GM13977 (cell line): ENCODE measurements at places on chromosomes 16 and 17.

DNA sequence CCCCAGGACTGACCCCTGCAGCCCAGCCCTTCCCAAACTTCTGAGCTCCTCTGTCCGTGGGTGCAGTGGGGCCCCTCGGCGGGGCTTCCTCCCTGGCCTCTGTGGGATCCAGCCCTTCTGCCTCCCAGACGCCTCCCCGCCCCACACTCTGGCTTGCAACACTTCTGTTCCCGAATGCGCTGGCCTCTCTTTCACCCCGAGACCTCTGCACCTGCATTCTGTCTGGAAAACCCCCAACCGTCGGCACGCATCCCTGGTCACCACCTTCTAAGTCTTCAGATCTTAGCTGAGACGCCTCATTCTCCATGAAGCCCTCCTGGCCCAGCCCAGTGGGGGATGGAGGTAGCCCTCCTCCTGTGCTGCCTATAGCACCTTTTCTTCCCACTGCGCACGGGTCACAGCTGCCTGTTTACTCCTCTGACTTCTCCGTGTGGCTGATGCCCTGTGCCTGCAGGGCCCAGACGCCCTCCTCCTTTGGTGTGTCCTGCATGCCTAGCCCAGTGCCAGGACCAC, 26.4 kb downstream of the TMEM235 start:
- peak; percentile 64 for DNase-seq

GRCh38 chr16:19044769-19045168, 22.6 kb upstream of the COQ7 start:
- DNase-seq, result no peak

DNA sequence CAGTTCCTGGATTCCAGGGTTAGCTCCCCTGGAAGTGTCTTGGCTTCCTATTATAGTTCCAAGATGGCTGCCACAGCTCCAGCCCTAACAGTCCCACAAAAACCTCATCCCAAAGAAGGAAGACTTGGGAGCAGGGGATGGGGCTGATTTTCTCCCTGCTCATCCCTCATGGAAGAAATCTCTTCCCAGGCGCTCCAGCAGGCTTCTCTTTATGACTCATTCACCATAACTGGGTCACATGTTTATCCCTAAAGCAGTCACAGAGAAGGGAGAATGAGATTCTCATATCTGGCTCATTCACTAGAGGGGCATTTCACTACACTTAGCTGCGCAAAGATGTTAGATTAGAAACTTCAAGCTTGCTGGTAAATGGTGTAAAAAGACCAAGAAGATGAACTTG, 206.5 kb upstream of the IRX3 start:
- DNase-seq, result no peak

GRCh38 chr16:67165121-67166078, 855 bp downstream of the HSF4 start:
- DNase-seq, result no peak

DNA sequence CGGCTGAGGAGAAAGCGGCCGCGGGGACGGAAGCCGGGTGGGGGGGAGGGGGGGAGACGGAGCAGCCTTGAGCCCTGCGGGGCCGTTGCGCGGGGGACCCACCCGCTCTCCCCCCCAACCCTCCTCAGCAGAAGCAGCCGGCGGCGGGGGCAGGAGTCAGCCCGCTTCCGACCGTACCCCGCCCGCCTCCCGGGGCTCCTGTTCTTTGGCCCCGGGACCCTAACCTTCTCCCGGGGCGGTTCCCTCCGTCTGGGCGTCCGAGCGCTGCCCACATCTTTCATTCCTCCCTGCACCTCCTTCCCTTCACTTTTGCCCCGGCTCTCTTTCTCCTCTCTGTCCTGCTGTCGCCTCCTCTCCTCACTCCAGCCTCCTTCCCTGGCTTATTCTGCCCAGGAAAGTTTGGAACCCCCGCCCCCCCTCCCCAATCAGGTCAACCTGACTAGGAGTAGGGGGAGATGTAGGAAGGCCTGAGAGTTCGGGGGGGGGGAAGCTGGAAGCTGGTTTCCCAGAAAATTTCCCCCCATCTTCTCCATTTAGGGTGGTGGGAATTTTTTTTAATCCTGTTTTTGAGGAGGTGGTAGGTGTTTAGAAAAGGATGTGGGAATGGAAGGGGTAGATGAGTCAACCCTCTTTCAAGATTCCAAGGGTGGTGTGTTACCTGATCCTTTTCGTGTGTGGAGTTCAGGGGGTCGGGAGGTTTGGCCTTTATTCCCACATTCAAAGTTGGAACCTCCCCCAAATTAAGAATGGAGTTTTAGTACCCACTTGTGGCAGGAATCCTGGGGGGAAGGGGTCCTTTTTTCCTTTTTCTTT, 427 bp upstream of the NLK start:
- DNase-seq, result no peak

GRCh38 chr16:67968400-67969253, at the start of gene SLC12A4:
SLC12A4 (minus strand) TSS chr16:67968637; CDS start chr16:67968553, 84 bp downstream.
- peak; percentile 99 for DNase-seq

DNA sequence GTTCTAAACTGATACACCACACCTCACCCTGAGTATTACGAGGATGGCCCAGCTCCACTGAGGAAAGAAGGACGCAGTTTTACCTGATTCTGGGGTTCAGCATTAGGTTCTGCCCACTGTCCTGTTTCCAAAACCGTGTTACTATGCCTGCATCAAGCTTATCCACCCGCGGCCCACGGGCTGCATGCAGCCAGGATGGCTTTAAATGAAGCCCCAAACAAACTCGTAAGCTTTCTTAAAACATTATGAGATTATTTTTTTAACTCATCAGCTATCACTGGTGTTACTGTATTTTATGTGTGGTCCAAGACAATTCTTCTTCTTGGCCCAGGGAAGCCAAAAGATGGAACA, 4.0 kb upstream of the CD300LG start:
- DNase-seq, result no peak

- DNase-seq, result no peak
These were observed 25.5 kb downstream of the MYOCD start for GRCh38 chr17:12691173-12691572.

GRCh38 chr16:24609417-24609739, 70.0 kb downstream of the RBBP6 start:
- no peak for DNase-seq

GRCh38 chr17:8924595-8924994, 40.9 kb downstream of the PIK3R5 start:
- DNase-seq, result peak; percentile 57

DNA sequence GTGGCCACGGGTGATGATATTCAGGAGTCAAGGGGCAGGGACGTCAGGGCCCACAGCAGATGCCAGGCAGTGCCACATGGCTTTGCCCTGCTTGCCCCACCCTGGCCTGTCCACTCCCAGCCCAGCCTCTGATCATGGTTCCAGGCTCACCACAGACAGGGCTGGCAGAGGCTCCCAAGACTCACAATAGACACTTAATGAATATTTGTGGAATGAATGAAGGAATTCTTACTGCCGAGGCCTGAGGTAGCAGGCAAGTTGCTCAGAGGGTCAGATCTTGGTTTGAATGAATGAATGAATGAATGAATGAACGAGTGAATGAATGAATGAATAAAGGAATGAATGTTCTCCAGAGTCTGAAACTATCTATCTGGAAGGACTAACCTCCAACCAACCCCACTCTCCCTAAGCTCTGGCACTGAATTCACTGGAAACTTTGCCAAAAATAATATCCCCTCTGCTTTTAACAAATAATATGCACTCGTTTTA, 60.9 kb downstream of the RAI1 start:
- no peak for DNase-seq

DNA sequence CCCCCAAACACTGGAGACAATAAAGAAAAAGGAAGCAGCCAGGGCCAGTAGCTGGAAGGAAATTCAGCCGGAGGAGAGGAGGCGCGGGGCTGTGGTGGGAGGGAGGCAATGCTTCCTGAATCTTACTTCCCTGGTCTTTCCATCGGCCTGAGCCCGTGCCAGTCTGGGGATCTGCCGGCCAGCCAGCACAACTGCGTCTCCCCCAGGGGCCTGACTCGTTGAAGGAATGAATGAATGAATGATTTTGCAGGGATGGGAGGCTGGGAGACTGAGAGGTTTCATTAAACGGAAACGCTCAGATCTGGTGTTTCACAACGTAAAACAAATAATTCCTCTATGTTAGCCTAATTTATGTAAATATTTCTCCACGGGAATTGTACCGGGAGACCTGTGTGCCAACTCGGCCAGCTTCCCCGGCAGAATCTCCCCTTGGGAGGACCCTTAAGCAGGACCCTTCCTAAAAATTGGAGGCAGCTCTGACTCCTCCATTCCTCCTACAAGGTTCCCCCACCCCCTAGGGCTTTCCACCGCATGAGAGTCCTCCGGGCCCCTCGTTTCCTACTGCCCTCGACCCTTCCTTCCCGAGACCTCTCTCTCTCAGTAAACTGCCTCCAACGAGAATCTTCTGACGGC, 1.3 kb upstream of the BAIAP2 start:
- DNase-seq, result no peak
